ENCODE measurements at places on chromosomes 6 and 20. TPM values are rescaled to one million over a fixed set of nuclear protein-coding genes. Genes with fewer than 3 reads are reported as not detected.

Gene DOK5
- not detected for total RNA-seq

Gene KIF25
- 0.05 TPM for total RNA-seq

Gene MPIG6B
- total RNA-seq = not detected

Gene GPLD1
- total RNA-seq = 1.1 TPM

Gene PRKN
- total RNA-seq = 0.16 TPM

Gene ME1
- total RNA-seq = 40.1 TPM

Gene PNRC1
- total RNA-seq = 49.5 TPM

Measured in A549 treated with GW870086 at 1 μM for 4 hours (cell line).